ENCODE measurements at places on chromosomes 3 and 15. TPM values are rescaled to one million over a fixed set of nuclear protein-coding genes. Genes with fewer than 3 reads are reported as not detected.

DNA sequence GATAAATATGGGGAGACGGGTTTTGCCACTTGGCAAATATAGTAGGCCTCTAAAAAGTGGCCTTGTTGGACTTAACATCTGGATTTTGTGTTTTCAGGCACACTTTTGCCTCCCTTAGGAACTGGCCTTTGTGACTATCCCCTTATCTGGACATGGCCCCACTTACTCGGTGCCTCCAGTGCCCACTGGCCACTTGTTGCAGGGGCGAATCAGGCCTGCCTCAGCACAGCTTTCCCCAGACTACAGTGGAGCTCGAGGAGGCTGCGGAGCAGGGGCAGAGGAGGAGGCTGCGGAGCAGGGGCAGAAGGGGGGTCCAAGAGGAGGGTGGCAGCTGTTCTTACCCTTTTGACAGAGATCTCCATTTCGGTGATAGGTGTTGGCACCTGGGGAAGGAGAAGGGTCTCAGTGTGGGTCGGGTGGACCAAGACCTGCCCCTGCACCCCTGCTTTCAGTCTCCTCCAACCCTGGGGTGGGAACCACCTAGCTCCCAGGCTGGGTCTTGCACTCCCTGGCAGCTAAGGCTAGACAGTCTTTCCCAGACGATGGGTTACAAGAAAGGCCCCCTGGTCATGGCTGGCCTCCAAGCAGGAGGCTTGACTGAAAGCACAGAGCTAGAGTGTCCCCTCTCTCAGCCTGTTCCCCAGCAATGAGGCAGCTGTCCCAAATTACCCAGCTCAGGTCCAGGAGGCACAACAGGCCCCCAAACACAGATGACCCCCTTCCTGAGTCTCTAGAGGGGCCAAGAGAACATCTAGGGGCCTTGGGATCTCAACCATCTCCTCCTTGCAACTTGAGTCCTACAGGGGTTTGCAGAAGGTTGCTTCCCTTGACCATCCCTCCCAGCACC, 6.1 kb downstream of the SEMA3G start:
- no peak for DNase-seq

DNA sequence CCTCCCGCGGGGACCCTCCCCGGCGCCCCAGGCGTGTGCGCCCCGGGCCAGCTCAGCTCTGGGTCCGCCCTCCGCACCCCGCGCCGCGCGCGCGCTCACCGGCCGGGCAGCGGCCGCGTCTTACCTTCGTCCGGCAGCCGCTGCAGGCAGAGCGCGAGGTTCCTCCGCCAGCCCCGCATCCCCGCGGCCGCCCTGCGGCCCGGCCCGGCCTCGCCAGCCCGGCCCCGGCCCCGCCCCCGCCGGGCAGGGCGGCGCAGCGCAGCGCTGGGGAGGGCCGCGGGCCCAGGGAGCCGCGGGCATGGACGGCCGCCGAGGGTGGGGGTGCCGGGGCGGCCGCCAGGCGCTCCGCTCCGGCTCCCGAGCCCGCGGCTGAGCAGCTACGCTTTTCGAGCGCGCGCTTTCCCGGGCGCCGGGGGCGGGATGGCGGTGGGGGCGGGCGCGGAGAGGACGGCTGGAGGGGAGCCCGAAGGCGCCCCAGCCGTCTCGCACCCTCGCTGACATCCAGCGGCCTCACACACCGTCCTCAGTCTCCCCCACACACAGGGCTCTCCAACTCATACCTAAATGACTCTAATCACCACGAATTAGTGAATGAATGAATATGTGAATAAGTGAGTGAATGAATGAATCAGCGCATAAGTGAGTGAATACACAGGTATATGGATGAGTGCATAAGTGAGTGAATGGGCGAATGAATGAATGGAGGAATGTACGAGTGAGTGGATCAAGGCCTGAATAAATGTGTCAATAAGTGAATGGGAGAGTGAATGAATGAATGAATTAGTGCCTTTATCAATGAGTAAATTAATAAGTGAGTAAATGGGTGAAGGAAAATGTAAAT, 48.5 kb upstream of the CCDC174 start:
- no peak for DNase-seq

- no peak for DNase-seq
Measured at GRCh38 chr3:46383211-46383950, 12.6 kb downstream of the CCR5 start.

Gene RTP1
- total RNA-seq, result not detected

GRCh38 chr3:102238362-102238761, 196.5 kb upstream of the ZPLD1 start:
- DNase-seq, result no peak

- no peak for DNase-seq
Measured at GRCh38 chr3:73848173-73848906, 223.6 kb upstream of the PDZRN3 start.

GRCh38 chr3:189557824-189558223, 73.4 kb upstream of the TP63 start:
- no peak for DNase-seq

Gene GOLGA6A
- not detected for total RNA-seq

- no peak for DNase-seq
Measured at GRCh38 chr15:73437543-73438109, 5.3 kb upstream of the REC114 start.

Gene SLC28A2
- total RNA-seq, result not detected

Gene GPR176
- 1.0 TPM for total RNA-seq

Gene APBA2
- 21.0 TPM for total RNA-seq

DNA sequence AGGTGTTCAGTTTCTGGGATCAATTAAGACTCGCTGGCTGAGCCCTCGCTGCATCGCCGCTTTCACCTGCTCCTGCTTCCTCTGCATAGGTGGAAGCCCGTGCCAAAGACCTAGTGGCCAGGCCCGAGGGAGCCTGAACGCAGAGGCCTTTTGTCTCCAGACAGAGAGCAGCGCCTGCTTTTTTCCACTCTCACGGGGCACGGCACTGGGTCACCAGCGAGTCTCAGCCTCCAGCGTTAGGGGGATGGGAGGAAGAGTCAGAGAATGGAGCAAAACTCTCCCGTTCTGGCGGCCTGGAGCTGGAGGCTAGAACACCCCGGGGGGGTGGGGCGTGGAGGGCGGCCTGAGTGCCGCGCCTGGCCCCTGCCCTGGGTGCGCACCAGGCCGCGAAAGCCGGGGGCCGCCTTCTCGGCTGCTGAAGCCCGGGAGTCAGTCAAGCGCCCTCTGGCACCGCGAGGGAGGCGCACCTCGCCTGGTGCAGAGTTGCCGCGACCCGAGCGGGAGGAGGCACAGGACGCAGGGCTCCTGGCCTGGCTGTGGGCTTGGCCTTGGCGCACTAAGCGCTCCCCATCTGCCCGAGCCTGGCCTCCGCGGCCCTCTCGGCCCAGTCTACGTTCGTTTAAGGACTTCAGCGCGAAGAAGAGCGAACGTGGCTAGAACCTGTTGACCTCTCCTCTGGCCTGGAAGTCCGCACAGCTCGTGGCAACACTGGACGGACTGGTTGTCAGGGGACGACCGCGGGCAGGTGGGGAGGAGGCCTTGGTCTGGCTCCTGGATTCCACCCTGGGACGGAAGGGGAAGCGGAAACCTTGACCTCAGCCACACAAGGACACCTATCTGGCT, 21.5 kb downstream of the NR2F2 start:
- no peak for DNase-seq

Gene SOX14
- not detected for total RNA-seq

DNA sequence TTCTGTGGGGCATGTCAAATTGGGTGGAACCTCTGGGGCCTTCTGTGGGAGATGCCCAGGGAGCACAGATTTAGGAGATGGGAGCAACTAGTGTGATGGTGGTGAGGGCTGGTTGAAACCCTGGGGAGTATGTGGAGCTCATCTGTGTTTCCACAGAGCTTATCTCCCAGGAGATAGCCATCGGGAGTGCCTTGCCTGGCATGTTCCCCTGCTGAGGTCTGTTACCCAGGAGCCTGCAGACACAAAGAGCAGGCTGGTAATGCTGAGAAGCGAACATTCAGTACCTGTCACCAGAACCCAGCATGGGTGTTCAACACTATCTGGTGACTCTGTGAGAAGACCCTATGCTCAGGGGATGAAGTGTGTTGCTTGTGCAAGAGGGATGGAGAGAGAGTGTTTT, 85.0 kb downstream of the CLSTN2 start:
- DNase-seq, result no peak

Gene SLC2A2
- total RNA-seq, result not detected

GRCh38 chr3:165624761-165625160, 212.5 kb downstream of the BCHE start:
- DNase-seq, result no peak

DNA sequence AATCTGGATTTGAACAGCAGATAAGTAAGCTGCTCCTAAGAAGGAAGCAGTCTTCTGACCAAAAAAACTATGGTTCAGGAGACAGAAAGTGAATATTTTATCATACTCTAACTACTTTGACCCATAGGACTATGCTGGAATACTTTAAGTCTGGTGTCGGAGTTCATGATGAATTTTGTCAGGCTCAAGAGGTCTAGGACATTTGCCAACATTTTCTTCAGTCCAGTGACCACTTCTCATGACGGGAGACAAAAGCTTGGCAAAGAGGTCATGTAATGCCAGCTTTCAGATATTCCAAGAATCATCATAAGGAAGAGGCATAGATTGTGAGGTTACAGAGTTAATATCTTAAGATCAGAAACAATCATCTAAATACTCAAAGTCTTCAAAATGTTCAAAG, 20.5 kb upstream of the DCBLD2 start:
- no peak for DNase-seq

- peak; percentile 83 for DNase-seq
Measured at GRCh38 chr15:45200799-45201556, 13.2 kb upstream of the SHF start.

GRCh38 chr3:48595075-48595525, at the start of gene COL7A1:
Gene COL7A1 (minus strand): TSS chr3:48595329. CDS start chr3:48595159, 170 bp downstream.
- DNase-seq, result no peak

DNA sequence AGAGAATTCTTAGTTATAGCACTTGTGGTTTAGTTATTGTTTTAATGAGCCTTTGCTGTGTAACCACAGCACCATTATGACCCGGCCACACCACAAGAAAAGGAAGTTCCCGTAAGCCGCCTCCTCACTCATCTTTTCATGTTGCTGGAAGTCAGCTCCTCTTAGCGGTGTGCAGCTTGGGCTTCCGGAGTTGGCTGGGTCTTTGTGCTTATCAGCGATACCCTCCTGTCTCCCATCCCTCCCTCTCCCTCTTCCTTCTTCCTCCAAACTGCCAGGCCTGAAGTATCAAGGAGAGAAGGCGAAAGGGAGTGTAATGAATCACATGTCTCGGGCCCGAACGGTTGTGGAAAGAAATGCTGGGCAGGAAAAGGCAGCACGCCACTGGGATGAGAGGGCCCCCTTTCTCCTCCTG, 353.5 kb downstream of the MCTP2 start:
- no peak for DNase-seq

Gene RASL12
- 0.07 TPM for total RNA-seq

Gene SAMMSON
- 0.22 TPM for total RNA-seq

Gene STRIT1
- not detected for total RNA-seq

GRCh38 chr15:58136731-58137130, 1.4 kb upstream of the AQP9 start:
- DNase-seq, result no peak

GRCh38 chr15:53378096-53378800, 381.2 kb downstream of the WDR72 start:
- no peak for DNase-seq

DNA sequence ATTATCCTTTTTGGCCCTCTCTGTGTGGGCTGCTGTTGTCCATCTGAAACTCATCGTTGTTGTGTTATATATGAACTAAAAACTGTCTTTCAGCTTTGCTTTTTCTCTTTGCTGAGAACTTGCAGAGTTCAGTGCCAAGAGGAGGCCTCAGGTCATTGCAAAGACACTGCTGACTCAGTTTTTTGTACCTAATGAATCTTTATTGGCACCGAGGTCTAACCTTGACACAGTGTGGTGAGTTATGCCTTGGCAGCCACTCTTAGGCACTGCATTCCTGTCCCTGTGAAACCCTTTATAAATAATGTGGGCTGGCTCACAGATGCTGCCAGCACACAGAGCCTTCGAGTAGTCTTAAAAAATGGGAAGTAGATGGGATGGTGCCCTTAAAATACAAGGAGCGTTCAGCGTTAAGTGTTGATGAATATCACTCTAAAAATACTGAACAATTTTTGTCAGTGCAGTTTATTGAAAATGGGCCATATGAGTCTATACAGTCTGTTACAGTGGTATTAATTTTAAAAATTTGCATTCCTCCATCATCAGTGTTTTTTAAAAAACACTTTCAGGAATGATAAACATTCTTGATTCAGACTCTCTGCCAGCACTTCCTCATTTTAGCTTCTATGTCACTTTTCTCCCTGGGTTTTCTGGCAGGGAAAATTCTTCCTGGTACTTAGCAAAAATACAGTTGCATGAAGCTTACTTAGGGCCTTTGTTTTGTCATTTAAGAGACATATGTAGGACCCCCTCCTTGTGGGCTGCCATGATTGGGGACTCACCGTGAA, 234.1 kb downstream of the CACNA2D3 start:
- peak; percentile 77 for DNase-seq

GRCh38 chr15:97858296-97858695, 102.2 kb upstream of the ARRDC4 start:
- no peak for DNase-seq

Gene EIF5A2
- total RNA-seq, result 9.0 TPM

DNA sequence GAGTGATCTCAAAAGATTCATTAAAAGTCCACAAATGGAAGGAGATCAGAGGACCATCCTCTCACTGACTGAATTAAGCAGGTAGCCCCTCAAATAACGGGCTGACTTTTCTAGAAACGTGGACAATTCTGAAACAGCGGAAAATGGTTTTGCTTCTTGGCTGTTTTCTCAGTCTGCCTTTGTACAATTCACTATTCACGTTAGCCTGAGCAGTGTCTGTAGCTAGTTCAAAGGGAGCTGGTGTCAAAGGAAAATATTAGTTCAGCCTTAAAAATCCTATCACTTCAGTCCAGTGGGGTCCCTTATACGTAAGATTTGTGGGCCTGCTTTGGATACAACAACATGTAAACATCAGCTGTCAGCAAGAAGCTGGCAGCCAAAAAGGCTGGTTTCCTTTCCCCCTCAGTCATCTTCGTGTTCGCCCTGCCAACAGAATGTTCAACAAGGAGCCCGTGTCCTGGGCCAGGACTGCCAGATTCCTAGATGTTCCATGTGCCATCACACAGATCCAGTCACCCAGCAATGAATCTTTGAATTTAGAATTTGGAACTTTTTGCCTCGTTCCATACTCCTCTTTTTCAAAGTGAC, 19.3 kb downstream of the LMCD1 start:
- DNase-seq, result no peak

Gene TRANK1
- total RNA-seq, result 1.9 TPM

- no peak for DNase-seq
Measured at GRCh38 chr3:58474967-58475578, 16.8 kb upstream of the KCTD6 start.

Gene SHF
- total RNA-seq, result 3.1 TPM

DNA sequence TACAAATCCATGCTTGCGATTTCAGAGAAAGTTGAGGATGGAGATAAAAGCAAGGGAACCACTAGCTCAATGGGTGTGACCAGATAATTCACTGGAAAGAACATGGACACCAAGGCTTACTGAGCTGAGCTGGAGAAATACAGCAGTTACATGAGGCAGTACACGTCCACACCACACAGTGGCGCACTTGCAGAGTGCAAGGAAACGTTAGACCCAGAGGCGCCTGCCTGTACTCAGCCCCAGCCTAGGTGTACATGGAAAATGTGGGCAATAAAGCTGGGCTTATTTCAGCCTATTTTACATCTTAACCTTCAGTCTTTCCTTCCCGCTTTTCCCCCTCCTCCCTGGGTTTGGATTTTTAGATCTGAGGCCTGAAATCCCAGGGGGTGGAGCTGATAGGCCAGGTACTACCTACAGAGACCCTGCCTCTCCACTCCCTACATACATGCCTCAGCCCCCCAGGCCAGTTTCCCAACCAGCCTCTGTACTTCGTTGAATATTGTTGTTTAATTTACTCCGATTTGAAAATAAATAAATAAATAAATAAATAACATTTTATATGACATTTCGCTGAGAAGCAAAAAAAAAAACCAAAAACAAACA, 60.1 kb downstream of the PCOLCE2 start:
- peak; percentile 63 for DNase-seq

Gene CYP1A2
- not detected for total RNA-seq
